SHP77 treated with DMSO at 0.1 percent for 48 hours (cell line): ENCODE measurements at places on chromosomes 3 and 15.

DNA sequence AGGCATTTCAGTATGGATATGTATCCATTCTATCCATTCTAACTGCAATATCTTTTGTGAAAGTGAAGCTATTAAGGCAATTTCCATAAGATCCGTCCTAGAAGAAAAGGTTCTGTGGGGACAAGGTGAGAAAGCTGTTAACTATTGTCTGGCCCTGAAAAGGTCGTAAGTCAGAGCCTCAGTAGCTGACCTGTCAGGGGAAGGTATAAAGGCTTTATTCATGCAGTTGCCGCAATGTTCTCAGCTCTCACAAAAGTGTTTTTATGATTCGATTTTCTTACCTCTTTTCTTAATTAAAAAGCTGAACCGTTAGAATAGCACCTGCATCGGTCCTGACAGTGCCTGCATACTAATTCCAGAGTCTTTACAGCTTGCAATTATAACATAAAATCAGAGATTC lies 24.7 kb downstream of the ZIC4 start:
- DNase-seq, result no peak

GRCh38 chr3:127450331-127450730 lies 140.2 kb downstream of the TPRA1 start:
- DNase-seq, result no peak

DNA sequence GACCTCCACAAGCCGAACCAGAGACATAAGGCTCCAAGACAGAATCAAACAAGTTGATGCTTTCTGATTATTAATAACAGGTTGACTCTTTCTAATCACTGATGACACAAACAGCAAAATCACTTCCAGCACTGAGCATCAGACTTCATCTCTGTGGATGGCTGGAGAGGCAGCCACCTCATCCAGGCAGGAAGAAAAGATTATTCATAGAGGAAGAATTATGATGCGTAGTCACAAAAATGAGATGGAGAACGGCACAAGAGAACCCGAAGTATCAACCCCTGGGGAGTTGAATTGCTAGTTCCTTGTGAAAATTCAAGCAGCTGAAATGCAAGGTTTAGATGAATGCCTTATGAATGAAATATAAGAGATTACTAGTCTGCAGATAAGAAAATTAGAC lies 49.9 kb upstream of the LMCD1 start:
- no peak for DNase-seq

DNA sequence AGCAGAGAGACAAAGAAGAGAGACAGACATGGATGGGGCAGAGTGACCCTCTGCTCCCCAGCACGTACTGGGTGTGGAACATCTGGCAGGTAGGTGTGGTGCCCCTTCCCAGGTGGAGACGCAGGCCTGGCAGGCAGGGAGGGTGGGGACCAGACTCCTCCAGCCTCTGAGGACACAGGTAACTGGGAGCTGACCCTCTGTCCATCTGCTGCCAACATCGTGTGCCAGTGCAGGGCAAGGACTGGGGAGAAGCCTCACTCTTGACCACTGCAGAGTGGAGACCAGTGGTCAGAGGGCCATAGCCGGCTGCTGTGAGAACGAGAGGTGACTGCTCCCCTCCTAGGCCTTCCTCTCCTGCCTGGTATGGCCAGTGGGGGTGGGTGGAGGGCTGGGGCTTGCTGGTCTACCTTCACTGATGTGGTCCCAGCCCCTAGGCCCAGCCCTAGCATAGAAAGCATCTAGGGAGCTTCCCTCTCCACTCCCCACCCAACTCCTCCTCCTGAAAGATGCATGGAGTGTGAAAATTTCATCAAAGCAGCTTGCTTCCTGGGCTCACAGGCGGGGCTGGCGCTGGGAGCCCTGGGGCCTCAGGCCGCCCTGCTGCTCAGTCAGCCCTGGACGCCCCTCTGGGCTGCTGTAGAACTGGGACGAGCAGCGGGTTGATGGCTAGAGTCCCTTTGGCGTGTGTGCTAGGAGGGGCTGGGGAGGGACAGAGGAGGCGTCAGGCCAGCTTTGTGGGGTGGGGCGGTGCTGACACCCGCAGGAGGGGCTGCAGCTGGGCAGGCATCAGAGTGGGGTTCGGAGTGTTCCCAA lies 90.3 kb downstream of the PLXNA1 start:
- DNase-seq, result no peak

- no peak for DNase-seq
Observed at GRCh38 chr3:75906555-75907112, 121.3 kb upstream of the ZNF717 start.

- no peak for DNase-seq
Observed at GRCh38 chr3:171248426-171249111, 211.6 kb downstream of the TNIK start.

DNA sequence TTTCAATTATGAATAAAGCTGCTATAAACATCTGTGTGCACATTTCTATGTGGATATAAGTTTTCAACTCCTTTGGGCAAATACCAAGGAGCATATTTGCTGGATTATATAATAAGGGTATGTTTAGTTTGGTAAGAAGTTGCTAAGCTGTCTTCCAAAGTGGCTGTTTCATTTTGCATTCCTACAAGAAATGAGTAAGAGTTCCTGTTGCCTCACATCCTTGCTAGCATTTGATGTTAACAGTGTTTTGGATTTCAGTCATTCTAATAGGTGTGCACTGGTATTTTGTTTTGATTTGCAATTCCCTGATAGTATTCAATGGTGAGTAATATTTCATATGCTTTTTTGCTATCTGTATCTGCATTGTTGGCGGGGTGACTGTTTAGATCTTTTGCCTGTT lies 120.7 kb upstream of the MDFIC2 start:
- DNase-seq, result no peak

DNA sequence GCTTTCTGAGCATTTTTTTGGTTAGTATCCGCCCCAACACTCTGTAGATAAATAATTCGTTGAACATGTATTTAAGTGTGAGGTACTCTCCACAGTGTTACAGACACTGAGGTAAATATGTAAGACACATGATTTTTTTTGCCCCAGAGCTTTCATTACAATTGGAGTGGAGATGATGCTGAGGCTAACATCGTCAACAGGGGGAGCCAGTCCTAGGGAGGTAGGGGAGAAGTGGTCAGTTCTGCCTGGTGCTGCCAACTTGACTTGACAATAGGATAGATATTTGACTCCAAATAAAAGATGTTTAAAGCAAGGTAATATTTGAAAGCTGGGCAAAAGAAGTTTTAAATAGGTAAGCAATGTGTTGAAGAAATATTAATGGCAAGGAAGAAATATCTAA lies 295.7 kb downstream of the UNC13C start:
- DNase-seq, result no peak

DNA sequence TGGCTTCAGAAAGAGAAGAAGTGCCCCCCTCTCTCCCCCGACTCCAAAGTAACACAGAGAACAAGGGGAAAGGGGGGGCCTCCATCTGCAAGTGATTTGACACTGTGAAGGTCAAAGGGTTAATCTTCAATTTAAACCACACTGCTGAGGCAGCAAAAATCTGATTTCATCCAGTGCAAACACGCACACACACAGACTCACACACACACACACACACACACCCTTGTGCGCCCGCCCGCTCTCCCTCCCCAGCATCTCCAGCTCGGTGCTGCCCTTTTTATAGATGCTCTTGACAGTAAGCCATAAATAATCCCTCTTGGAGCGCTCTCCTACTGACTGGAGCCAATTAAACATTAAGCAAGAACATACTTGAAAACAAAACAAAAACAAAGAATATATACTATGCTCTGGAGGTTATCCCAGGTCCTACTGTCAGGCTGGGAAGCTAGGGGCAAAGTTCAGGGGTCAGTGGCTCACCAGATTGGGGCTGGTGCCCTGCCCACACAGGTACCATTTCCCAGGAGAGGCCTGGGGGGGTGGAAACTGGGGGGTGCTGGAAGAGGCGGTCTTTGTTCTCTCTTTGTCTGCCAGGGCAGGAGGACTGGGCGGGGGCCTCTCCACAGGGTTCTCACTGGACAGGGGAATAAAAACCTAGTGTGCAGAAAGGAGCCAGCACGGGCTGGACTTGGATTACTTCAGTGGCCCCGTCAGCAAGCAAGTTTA lies 16.3 kb downstream of the BMF start:
- peak; percentile 72 for DNase-seq

DNA sequence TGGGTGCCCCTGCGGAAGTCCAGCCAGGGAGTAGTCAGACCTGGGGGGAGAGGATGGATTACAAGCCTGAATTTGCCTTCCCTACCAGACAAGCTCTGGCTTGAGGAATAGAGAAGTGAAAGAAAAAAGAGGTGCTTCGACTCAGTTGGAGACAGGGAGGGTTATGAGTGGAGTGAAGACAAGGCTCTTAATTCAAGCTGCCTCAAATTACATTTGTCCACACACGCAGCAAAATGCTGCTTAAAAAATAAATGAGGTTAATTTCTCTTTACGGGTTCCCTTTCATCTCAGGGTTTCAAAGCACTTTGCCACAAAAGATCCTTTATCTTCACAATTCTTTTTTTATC lies 49.0 kb upstream of the SLC4A7 start:
- no peak for DNase-seq

DNA sequence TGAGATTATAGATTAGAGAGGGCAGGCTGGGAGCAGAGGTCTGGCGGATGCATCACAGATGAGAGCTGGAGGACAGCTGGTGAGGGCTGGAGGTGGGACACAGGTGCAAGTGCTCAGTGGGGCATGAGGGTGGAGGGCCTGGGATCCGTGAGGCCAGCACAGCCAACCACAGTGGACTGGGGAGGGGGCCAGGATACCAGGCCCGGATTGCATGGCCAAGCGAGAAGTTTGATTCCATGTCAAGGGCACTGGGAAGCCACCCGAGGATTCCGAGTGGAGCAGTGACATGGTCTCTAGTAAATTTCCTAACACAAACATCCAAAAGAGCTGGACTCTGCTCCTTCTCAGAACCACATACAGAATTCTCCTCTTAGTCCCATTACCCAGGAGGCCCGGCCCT lies 44.0 kb upstream of the SLC41A3 start:
- DNase-seq, result no peak

GRCh38 chr3:124282751-124283651 lies 291.1 kb upstream of the ROPN1 start:
- no peak for DNase-seq

GRCh38 chr3:100252001-100252400 lies 8.8 kb upstream of the TBC1D23 start:
- DNase-seq, result no peak

DNA sequence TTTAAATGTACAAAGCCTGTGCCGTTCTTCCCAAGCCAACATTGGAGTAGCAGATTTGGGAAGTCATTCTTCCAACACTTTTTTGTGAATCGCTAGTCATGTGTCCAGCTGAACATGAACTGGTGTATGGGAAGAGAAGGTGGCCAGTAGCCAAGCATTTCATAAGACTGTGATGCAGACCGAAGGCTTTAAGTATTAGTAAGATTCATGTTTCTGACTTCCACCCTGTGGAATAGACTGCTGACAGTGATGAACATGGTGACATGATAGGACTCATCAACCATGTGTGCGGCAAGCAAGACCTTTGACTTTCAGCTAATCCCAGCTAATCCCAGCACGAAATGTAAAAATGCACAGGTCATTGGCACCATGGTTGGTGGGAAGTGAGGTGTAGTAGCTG lies 48.3 kb upstream of the THSD4 start:
- DNase-seq, result no peak

GRCh38 chr15:70833861-70834765 lies 19.8 kb downstream of the LARP6 start:
- peak; percentile 14 for DNase-seq

DNA sequence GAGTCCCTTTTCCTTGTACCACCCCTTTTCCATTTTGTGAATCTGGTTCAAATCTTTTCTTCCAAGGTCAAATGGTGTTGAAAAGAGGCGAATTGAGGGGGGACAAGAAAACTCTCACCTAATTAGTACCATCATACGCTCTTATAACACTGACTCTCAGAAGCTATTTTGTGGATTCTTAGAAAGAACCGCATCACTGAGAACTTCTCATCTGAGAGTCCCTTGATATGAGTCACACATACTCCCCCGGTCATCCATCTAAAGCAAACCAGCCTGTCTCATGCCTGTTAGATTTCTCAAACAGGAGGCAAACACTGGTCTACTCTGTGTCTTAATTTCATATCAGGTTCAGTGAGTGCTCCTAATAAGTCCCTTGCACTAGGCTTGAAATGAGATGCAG lies 76.5 kb upstream of the SPRED1 start:
- DNase-seq, result no peak

DNA sequence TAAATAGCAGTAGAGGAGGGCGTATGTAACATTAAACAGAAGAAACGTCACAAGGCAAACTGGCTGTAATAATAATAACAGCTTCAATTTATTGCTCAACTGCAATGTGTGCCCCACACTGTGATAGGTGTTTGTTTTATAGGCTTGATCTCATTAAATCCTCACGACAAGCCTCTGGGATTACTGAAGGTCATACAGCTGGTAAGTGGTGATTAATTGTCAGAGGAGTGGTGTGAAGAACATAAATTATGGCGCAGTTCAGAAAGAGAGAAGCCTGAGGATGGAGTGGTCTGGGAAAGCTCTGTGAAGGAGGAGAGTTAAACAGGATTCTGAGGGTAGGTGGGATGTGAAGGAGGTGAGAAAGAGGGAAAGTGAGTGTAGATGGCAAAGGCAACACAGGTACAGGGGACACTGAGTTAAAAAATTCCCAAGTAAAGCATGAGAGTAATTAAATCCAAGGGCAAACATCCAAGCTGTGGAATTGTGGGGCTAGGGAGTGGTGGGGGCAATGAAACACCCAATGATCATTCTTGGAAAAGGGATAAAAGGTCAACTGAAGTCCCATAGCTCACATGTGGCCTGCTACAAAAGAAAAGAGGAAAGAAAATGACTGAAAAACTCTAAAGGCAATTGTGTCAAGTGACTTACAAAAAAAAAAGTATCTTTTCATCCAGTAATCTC lies 16.5 kb upstream of the GLCE start:
- DNase-seq, result peak; percentile 92

- DNase-seq, result no peak
Observed at GRCh38 chr3:187616307-187616972, 53.8 kb downstream of the SST start.

- DNase-seq, result no peak
Observed at GRCh38 chr3:173902871-173903270, 505.3 kb downstream of the NLGN1 start.

DNA sequence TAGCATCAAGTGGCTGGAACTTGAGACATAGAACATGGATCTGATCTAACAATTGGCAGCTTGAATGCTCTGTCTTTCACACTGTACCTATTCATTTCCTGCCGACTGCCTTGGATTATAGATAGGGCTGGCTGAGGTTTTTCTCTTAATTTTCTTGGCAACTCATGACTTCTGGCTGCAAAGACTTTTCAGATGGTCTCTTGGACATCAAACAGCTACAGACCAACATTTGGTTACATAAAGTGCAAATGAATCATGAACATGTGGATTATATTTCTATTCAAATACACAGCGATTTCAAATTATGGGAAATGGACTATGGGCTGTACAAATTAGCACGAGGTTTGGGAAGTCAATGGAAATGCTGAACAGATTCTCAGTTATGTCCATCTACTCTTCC lies 26.2 kb upstream of the IL16 start:
- DNase-seq, result no peak

- no peak for DNase-seq
Observed at GRCh38 chr15:29143909-29144635, 125.5 kb downstream of the NSMCE3 start.
